ENCODE measurements at places on chromosomes 13 and 19.

- no peak for DNase-seq
Measured at GRCh38 chr13:25330541-25330940, 29.1 kb downstream of the NUP58 start.

DNA sequence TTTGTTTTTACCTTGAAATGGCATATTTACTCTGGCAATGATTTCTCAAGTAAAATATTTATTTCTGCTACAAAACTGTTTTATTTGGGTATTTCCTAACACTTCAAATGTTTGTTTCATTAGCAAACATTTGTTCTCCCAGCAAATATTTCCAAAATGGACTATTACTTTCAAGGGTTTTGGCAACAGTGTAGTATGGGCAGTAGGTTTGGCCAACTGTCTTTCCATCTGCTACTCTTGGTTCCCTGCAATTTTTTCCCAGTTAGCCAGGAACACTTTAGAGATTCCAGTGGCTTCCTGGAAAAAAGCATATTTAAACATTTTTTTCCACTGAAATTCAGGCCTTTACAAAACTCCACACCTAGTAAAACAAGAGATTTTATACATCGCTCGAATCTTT is 466.6 kb downstream of the SLITRK6 start:
- no peak for DNase-seq

GRCh38 chr19:29564574-29565005 is 38.8 kb downstream of the VSTM2B start:
- peak; percentile 17 for DNase-seq

- no peak for DNase-seq
Measured at GRCh38 chr13:85729296-85729695, 69.9 kb downstream of the SLITRK6 start.

- no peak for DNase-seq
Measured at GRCh38 chr19:34066007-34066643, 106.2 kb upstream of the LSM14A start.

GRCh38 chr19:44723952-44724319 is 24.6 kb upstream of the BCL3 start:
- DNase-seq, result peak; percentile 80

DNA sequence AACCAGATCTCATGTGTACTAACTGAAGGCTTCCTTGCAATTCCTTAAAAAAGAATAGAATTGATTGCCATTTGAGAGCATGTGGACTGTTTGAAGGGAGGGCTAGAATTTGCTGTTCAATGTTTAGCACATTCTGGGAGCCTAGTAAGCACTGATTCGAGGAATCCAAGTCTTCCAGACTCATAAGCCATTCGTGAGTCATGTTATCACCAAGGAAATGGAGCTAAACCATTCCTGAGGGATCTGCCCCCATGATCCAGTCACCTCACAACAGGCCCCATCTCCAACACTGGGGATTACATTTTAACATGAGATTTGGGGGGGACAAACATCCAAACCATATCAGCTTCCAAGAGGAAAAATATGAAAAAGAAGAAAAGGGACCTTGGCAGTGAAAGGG is 276.4 kb downstream of the KCNRG start:
- DNase-seq, result no peak

GRCh38 chr19:14686411-14686810 is 3.4 kb upstream of the ZNF333 start:
- DNase-seq, result peak; percentile 33

DNA sequence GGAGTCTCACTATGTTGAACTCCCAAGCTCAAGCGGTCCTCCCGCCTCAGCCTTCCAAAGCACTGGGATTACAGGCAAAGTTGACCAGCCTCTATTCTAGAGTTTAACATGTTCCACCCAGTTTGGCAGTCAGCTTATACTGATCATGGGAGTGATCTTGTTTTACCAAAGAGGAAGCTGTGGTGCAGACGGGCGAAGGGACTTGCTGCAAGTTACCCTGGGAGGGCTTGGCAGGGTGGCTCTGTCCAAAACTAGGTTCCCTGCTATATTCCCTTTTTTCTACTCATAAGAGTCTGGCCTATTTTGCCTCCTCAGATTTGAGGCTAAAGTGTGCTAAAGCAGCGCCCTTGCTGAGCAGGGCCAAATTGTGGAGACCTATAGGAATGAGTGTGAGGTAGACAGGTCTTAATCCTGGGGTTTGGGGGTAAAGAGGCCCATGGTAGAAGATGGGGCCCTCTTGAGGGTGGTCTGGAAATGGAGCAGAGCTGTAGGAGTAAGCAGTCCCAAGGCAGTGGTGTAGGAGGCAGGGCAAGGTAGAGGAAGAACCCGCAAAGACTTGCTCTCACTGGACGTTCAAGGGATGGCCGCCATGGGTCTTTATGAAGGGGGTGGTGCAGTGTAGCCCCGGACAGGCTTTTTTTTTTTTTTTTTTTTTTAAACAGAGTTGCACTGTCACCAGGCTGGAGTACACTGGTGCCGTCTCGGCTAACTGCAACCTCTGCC is 3.3 kb downstream of the RPS19 start:
- no peak for DNase-seq

GRCh38 chr19:50327013-50327412 is 2.2 kb downstream of the KCNC3 start:
- no peak for DNase-seq

- DNase-seq, result no peak
Measured at GRCh38 chr13:107845911-107846310, 369.4 kb downstream of the LIG4 start.

DNA sequence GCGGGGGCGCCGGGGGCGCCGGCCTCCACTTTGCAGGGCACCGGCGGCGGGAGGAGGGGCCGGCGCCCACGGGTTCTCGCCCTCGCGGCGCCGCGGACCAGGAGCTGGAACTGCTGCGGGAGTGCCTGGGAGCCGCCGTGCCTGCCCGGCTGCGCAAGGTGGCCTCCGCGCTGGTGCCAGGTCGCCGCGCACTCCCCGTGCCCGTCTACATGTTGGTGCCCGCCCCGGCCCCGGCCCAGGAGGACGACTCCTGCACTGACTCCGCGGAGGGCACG is 11.9 kb downstream of the C19orf25 start:
- no peak for DNase-seq

- DNase-seq, result no peak
Measured at GRCh38 chr19:37988758-37989635, 82.0 kb downstream of the SIPA1L3 start.

DNA sequence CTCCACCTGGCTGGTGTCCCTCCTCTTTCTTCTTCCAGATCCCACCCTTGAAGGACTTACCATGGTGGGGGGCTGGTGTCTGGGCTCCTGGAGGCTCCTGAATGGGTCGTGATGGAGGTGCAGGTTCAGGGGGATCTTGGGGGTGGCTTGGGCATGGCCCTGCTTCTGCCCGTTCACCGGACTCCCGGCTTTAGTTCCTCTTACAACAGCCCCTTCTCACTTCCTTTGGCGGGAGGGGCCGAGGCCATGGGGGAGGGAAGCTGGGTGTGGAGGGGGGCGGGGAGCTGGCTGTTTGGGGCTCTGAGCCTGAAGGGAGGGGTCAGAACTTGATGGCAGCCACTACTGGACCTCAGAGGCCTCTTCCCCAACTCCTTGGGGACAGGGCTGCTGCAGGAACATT is at the start of gene MYO1F:
MYO1F (minus strand) TSS at position 196 of the 400 bp plus-strand sequence; CDS start at position 63, 133 bp downstream.
- no peak for DNase-seq

DNA sequence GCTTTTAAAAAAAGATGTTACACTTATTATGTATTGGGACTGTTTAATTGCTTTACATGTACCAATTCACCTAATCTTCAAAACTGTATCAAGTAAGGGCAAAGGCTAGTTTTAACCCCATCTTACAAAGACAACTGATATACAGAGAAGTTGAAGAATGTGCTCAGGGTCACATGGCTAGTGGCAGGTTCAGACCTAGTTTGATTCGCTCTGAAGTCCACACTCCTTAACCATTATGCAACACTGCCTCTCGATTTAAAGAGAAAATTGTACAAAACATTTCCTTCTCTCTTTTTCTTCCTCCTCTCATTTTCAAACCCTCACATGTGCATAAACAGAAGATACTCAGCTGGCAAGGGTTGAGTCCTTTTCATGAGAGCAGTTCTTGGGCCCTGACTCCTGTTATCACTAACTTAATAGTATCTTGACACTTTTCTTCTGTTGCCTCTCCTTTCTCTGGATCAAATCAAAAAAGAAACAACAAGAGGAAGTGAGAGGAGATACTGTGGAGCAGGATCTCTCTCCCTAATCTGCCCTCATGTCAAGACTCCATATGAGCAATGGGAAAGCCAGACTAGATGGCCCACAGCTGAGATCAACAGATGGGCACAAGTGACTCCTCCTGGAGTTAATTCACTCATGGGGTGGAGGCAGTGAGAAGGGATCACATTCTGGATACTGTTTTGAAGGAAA is 19.0 kb upstream of the N4BP2L1 start:
- DNase-seq, result no peak

GRCh38 chr13:113954046-113954835 is 19.6 kb downstream of the C13orf46 start:
- DNase-seq, result no peak

DNA sequence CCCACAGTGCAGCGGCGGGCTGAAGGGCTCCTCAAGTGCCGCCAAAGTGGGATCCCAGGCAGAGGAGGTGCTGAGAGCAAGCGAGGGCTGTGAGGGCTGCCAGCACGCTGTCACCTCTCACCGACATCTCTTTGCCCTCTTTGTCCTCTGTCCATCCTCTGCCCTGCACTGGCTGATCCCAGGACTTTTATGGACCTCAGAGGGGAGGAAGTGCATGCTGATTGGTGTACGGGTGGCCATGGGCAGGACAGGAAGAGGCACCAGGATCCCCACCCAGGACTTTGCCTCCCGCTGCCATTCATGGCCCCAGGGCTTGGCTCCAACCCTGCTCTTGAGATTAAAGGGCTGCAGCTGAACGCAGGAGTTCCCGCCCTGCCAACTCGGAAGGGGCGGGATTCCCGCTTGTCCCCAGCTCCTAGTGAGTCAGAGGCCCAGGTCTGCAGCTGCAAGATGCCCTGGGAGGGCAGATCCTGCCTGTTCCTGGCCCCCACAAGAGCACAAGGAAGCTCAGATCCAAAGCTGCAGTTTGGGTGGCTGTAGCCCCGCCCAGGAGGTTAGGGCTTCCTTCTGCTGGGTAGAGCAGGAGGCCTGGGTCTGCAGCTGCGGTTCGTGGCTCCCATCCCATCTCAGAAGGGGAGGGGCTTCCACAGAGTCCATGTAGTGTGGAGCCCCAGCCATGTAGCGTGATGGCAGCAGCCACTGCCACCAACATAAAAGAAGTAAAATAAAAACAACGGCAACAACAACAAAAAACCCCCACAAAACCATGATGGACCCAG is 1716.7 kb downstream of the SLITRK1 start:
- DNase-seq, result no peak

DNA sequence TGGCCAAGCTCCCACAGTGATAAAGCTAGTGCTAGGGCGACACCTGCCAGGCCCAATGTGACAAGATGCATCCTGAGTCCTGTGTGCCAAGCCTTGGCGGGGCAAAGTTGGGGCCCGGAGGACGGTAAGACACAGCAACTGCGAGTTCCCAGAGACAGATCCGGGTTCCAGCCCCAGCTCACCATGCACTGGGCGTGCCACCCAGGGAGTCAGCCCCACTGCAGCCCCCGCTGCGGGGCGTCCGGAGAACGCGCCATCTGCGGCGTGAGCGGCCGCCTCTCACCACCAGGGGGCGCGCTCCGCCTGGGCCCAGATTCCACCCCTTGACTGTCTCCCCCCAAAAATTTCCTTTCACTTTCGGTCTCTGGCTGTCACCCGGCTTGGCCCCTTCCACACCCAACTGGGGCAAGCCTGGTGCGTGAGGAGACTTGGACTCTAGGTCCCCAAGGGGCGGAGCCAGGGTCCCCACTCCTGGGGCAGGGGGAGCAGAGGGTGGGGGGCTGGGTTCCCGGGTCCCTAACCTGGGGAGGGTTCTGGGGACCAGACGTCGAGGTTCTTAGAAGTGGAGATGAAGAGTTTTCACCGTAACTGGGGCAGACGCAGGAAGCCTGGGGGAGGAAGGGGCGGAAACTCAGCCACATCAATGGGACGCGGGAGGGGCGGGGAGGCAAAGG is at the start of gene FLT3LG:
FLT3LG (plus strand) TSS at position 348 of the 674 bp plus-strand sequence. CDS start 425 bp downstream, outside the sequence.
- peak; percentile 92 for DNase-seq

GRCh38 chr13:23160638-23161480 is 19.9 kb upstream of the SGCG start:
- DNase-seq, result no peak

- DNase-seq, result no peak
Measured at GRCh38 chr13:36696410-36697010, 22.7 kb downstream of the SERTM1 start.

GRCh38 chr13:97855570-97856303 is 97.7 kb upstream of the IPO5 start:
- peak; percentile 22 for DNase-seq

DNA sequence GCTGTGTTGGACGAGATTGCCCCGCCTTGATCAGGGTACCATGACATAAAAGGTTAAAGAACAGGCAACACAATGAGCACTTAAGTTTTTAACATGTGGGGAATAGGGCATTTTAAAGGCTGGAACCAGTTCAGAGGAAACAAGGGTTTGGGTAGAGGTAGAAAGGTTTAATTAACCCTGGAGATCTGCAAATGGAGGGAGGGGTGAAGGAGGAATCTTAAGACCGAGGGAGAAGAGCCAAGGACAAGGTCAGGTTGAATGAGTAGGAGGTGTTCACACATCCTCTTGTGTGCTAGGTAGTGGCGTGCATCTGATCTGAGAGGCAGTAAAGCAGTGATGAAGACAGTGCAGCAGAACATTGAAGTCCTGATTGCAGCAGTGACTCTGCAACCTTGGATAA is 28.5 kb downstream of the SKA3 start:
- no peak for DNase-seq

DNA sequence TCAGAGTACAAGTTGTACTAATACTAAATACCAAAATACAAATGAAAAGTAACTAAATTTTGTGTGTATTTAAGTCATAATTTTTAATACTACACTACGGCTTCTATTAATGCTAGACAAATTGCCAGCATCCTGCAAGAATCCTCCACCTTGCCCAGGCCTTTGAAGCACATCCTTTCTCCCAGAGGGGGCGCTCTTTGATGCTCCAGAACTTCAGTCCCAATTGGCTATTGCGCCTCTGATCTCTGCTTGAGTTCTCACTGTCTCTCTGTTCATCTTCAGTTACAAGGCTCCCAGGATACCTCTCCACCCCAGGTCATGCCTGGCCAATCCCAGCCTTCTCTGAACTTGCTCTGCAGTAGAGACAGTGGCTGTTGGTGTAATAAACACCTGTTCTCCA is 141.0 kb downstream of the DCLK1 start:
- no peak for DNase-seq

GRCh38 chr19:48609571-48610108 is 3.1 kb downstream of the SPACA4 start:
- no peak for DNase-seq

DNA sequence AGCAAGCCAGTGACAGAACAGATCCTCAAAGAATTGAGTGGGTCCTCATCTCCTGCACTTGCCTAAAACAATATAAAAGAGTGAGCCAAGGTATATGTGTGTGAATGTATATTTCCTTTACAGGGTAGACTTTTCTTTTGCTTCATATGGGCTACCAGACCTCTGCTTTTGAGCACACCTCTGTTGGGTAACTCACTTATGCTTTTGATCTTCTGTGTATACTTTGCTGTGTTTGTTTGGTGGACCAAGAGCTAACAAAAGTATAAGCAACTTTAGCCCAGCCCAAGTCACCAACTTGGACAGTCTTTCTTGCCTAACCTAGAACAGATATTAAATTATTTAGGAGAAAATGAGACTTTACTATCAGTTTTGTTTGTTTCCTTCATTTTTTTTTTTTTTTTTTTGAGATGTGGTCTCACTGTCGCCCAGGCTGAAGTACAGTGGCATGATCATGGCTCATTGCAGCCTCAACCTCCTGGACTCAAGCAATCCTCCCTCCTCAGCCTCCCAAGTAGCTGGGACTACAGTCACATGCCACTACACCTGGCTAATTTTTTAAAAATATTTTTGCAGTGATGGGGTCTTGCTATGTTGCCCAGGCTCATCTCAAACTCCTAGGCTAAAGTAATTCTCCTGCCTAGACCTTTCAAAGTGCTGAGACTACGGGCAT is 513.1 kb downstream of the DCT start:
- no peak for DNase-seq

Data from stimulated activated CD4-positive, alpha-beta T cell treated with anti-CD3 and anti-CD28 coated beads, Interleukin-4, amount 100 ng/mL, for 24 hours (primary cell).